ENCODE measurements at places on chromosomes 13 and 19.

GRCh38 chr13:99422586-99423220 is 78.6 kb upstream of the TM9SF2 start:
- no peak for ATAC-seq

DNA sequence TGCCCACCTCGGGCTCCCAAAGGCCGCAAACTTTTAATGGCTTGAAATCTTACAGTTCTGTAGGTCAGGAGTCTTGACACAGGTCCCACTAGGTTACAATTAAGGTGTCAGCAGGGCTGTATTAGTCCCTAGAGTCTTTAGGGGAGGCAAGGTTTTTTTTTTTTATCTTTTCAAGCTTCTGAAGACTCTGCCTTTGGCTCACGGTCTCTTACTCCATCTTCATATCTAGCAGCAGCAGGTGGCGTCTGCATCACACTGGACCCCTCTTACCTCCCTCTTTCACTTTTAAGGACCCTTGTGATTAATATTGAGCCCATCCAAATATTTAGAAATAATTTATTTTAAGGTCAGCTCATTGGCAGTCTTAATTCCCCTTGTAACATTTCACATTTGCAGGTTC is 11.6 kb downstream of the MIR17HG start:
- no peak for ATAC-seq

GRCh38 chr19:10863107-10863717 is 8.1 kb upstream of the CARM1 start:
- ATAC-seq: peak; percentile 90

- ATAC-seq: peak; percentile 81
Measured at GRCh38 chr13:113448885-113449692, 4.2 kb downstream of the ADPRHL1 start.

GRCh38 chr19:49224879-49225278 is 67.3 kb downstream of the TRPM4 start:
- no peak for ATAC-seq

GRCh38 chr19:41696402-41697197 is 8.5 kb upstream of the CEACAM7 start:
- no peak for ATAC-seq

GRCh38 chr13:42548731-42549551 is 25.0 kb upstream of the TNFSF11 start:
- ATAC-seq: no peak

- ATAC-seq: no peak
Measured at GRCh38 chr13:101784313-101784712, 331.8 kb downstream of the ITGBL1 start.

- peak; percentile 82 for ATAC-seq
Measured at GRCh38 chr19:38658462-38659306, 11.2 kb downstream of the ACTN4 start.

DNA sequence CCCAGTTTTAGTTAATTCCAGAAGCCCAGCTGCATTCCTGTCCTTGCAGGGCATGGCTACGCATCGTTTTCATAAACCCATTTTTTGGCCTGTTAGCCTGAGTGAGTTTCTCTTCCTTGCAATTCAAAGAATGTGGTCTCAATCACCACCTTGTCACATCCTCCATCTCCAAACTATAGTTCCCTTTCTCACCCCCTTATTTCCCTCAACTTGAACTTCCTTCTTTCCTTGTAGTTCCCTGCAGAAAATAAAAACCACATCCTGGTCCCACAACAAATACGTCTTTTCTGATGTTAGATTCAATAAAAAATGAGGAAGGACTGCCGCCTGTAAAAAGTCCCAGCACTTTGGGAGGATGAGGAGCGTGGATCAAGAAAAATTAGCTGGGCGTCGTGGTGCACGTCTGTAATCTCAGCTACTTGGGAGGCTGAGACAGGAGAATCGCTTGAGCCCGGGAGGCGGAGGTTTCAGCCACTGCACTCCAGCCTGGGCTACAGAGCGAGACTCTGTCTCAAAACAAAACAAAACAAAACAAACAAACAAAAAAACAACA is 13.2 kb downstream of the ADGRE3 start:
- ATAC-seq: no peak

GRCh38 chr13:79108914-79109643 is 297.0 kb downstream of the RBM26 start:
- no peak for ATAC-seq

DNA sequence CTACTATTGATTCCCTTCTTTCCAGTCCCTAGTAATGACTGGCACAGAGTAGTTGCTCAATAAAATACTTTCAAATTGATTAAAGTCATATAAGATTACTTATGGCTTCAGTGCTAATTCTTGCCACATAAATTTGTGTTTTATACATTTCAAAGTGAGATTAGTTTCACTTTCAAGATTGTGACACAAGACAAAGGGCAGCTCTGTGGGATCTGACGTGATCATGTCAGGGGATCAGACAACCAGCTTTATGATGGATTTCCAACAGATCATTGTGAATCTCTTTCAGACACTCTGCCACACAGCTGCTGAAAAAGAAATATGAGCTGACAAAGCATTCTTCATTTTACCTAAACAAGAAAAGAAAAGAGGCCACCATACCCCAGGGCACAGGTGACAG is 73.4 kb upstream of the POMP start:
- no peak for ATAC-seq

- ATAC-seq: no peak
Measured at GRCh38 chr19:56111601-56112312, 9.3 kb downstream of the ZNF787 start.

DNA sequence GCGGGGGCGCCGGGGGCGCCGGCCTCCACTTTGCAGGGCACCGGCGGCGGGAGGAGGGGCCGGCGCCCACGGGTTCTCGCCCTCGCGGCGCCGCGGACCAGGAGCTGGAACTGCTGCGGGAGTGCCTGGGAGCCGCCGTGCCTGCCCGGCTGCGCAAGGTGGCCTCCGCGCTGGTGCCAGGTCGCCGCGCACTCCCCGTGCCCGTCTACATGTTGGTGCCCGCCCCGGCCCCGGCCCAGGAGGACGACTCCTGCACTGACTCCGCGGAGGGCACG is 11.9 kb downstream of the C19orf25 start:
- no peak for ATAC-seq

- no peak for ATAC-seq
Measured at GRCh38 chr13:95485518-95486144, 66.9 kb upstream of the CLDN10 start.

DNA sequence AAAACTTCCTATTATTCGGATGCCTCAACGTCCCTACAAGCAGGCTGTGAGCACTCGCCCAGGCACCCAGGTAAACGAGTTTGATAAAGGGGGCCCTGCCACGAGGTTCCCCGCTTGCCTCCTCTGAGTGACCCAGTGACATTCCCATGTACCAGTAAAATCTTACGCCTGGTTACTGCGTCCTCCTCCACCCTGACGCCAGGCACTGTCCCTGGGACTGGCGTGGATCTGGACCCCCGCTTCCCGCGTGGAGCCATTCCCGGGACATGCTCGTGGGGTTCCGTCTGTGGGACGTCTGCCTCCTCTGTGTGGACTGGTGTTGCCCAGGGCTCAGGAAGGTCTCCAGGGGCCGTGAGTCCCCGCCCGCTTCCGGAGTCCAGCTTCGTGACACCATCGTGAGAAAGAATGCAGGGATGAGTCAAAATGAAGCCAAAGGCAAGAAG is 407 bp upstream of the ZNF550 start:
- no peak for ATAC-seq

DNA sequence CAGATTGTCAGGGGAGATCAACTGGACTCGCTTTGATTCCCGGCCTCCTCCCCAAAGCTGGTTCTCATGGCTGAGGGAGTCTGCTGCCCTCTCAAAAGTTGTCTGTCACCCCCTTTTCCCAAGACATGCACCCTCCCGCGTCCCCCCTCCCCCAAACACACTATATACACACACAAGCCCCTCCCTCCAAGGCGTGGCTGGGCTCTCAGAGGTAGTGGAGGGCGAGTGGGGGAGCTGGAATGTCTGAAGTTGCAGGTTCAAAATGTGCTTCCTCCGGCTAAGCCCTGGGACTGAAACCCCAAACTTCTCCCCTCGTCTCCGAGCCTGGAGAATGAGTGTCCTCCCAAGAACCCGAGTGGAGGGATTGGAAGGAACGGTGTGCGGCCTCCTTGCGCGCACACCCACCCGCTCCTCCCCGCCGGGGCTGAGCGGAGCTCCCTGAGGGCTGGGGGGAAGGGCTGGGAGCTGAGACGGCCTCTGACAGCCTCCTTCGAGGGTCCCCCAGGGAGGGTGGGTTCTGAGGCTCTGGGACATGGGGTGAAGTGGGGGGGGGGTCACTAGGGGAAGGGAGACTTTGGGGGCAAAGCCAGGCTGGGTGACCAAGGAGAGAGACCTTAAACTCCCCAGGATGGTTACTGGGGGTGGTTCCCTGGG is 9.9 kb upstream of the MEIS3 start:
- ATAC-seq: no peak

DNA sequence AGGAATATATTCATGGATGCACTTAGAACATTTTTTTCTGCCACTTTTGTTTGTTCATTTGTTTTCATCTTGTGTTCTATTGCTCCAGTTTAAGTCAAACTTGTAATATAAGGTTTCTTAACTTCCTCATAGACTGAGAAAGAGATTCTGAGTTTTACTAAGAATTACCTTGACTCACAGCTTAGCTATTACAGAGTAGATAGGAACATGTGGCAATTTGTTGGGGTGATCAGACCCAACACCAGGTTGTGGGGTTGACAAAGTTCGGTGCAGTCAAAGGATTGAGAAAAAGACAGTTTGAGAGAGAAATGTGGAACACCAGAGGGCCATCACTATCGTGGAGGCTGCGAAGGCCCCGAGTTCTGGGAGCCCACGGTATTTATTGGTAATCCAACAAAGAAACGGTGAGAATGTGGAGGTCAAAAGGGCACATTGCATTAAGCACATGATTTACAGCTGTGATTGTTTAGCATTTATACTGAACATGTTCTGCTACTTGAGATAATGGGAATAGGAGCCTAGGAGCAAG is 2526.0 kb downstream of the PCDH9 start:
- ATAC-seq: no peak

GRCh38 chr19:49130325-49130724 is 11.0 kb downstream of the PPFIA3 start:
- ATAC-seq: no peak

- ATAC-seq: no peak
Measured at GRCh38 chr13:31739226-31739625, at the start of gene RXFP2. Gene RXFP2 (plus strand): TSS chr13:31739526. CDS start chr13:31739613, 87 bp downstream.

- no peak for ATAC-seq
Measured at GRCh38 chr13:88068316-88068715, 397.1 kb downstream of the SLITRK5 start.

All from motor neuron (in vitro differentiated cells).